ENCODE measurements at places on chromosomes 13 and 19.

- DNase-seq, result no peak
Measured at GRCh38 chr13:97758317-97758716, 195.2 kb upstream of the IPO5 start.

DNA sequence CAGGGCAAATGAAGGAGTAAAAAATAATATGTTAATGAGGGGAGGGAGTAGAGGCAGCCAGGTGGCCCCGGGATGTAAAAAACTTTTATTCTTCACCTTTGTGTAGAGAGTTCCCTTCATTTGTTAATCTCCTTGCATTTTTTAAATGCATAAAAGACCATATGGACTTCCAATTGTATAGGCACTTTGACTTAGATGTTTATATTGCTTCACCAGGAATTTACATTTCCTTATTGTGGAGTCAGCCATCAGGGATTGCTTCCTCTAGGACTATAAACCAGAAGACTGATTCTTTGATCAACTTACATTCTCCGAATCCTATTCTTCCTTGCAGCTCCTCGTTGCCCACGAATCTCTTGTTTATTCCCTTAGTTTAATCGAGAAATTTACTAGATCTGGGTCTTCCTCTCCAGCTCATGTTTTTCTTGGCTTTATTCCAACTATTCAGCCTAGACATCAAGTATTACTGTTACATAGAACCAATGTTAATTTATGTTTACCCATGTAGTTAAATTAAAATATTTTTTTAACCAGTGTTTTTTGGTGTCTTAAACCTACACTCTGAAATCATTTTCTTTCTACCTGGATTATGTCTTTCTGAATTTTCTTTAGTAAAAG is 1187.0 kb upstream of the SLC10A2 start:
- no peak for DNase-seq

DNA sequence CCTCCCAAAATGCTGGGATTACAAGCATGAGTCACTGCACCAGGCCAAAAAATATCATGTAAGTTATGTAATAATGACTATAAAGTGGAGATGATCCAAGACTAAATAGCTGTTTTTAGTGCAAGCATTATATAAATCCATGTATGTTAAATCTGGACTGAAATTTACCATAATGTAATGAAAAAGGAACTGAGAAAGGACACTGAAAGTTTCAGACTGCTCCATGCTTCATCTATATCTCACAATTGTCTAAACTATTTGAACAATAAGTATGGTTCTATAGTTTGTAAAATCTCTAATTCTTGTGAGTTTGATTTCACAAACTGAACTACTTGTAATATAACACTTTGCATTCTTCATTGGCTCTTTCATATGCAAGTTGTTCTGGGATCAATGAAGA is 2299.5 kb downstream of the PCDH9 start:
- DNase-seq, result no peak

- DNase-seq, result no peak
Measured at GRCh38 chr13:41895478-41895877, 65.4 kb downstream of the VWA8 start.

GRCh38 chr19:2607712-2608601 is 94.5 kb downstream of the GNG7 start:
- DNase-seq, result no peak

DNA sequence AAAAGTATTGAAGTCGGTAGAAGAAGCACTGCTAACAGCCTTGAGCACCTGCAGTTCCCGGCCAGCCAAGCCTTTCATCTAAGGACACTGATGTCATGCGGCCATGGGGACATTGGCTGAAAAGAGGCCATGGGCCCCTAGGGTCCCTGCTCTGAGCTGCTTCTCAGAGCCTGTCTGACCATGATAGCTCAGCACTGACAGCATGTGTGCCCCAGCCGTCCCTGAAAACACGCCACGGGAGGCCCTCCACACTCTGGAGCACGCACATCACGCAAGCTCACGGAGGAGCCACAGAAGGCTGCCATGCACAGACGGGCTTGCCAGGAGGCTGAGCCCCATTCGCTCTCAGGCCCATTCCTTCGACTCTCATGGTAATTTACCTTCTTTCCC is 51.8 kb downstream of the MLLT1 start:
- DNase-seq, result no peak

GRCh38 chr13:94254737-94255136 is 224.7 kb downstream of the DCT start:
- no peak for DNase-seq

DNA sequence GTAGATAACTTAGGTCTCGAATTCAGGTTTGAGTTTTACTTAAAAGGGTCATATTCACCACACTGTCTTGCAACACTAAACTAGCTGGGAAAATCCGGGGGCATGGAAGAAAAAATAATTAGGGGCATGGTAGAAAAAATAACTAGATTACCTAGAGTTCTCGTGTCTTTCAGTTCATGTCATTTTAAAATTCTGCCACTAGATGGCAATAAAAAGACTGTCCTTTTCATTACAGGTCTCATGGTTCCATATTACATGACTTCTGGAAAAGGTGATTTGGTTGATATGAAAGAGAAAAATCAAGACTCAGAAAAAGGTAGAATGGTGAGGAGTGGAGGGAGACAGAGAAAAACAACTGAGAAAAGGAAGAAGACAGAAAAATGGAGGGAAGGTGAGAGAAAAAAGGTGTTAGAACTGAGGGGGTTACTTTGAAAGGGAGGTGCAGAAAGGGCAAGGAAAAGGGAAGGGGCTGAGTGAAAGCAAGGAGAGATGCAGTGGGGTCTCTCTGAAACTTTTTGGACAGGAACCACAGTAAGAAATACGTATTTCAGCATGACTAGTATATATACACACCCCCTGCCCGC is 299.0 kb downstream of the KLF12 start:
- peak; percentile 40 for DNase-seq

DNA sequence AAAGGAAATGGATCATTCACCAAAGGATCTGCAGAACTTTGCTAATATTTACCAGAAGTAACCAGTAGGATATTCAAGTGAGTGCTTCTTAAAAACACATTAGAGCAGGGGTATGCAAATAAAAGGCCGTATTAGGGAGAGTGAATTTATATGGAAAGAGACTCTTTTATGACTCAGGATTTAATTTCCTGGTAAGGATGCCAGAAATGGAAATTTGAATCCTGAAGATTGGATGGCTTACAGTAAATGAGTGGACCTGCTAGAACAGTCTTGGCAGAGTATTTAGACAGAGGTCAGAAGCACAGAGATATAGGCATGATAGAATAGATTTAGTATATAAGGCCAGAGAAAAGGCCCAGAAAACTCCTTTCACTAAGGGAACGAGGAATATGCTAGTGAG is 201.6 kb downstream of the SLITRK5 start:
- no peak for DNase-seq

DNA sequence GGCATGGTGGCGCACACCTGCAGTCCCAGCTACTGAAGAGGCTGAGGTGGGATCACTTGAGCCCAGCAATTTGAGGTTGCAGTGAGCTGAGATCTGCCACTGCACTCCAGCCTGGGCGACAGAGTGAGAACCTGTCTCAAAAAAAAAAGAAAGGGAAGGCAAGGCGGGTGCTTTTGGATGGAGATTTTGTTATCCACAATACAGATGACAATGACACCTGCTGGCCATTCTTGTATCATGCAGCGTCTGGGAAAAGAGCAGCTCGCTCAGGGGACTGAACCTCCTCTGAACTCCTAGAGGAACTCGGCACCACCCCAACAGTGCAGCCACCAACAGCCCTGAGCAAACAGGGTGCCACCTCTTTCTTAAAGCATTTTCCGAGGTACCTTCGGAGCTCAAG is 22.8 kb downstream of the HAUS8 start:
- peak; percentile 68 for DNase-seq

- DNase-seq, result no peak
Measured at GRCh38 chr19:44668985-44669764, 2.1 kb upstream of the CEACAM19 start.

- DNase-seq, result no peak
Measured at GRCh38 chr19:31353833-31354232, 4.6 kb upstream of the TSHZ3 start.

DNA sequence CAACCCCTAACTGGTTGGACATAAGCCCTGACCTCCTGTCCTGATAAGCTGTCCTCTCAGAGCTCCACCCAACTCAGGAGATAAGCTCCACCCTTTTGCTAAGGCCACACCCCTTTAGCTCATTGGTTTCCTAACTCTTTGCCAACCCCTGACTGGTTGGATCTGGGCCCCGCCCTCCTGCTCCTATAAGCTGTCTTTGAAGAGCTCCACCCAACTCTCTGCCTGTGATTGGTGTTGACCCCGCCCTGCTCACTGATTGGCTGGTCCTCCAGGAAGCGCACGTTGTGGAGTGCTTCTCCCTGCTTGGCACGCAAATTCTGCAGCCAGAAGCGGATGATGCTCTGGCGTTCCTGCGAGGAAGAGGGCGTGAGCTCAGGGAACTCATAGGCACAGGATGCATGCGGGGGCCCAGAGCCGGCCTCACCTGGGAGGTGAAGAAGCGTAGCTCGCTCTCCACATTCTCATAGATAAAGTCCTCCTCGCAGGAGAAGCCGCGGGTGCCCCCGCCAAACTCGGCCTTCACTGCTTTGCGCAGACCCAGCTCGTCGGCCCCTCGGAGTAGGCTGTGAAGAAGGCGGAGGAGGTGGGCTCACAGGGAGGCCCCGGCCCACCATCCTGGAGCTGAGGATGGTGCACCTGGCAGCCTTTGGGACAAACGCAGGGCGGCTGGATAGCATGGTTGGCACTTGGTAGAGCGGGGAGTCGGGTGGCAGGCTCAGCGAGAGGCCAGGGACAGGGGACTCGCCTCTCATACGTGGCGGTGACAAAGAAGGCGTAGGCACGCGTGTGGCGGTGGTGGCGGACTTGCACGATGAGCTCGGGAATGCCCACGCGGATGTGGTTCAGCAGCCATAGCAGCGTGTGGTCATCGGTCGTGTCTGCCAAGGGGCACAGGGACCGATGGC is 1.7 kb downstream of the ANO8 start:
- peak; percentile 74 for DNase-seq

DNA sequence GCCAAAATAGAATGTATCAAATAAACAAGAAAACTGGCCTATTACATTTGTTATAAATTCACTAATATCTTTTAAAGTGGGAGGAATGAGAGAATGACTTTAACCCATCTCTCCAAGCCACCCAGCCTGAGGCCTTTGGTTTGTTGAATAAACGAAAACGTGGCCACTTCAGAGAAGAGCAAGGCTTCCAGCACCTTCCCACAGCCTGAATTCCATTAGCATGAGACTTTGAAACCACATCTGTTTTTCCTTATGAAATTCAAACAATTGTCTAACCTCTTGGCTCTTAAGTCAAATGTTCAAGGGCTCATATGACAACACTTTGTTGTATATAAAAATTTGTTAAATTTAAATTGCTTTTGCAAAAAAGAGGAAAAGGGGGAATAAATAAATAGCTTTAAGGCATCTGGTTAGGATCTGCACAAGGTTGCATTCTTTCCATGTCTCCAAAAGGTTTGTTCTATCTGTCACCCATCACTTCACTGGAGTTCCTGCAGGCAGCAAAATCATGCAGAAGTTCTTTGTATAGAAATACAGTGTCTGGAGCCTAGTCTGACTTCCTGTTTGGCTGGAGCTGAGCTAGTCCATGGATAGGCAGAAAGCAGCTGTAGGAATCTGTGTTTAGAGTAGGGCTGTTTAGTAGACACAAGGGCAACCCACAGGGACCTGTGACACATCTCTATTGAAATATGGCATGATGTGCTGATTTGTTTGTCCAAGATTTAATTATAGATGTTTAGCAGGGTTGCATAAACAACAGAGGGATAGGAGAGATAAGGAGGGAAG is 502.3 kb downstream of the KCTD12 start:
- DNase-seq, result no peak

DNA sequence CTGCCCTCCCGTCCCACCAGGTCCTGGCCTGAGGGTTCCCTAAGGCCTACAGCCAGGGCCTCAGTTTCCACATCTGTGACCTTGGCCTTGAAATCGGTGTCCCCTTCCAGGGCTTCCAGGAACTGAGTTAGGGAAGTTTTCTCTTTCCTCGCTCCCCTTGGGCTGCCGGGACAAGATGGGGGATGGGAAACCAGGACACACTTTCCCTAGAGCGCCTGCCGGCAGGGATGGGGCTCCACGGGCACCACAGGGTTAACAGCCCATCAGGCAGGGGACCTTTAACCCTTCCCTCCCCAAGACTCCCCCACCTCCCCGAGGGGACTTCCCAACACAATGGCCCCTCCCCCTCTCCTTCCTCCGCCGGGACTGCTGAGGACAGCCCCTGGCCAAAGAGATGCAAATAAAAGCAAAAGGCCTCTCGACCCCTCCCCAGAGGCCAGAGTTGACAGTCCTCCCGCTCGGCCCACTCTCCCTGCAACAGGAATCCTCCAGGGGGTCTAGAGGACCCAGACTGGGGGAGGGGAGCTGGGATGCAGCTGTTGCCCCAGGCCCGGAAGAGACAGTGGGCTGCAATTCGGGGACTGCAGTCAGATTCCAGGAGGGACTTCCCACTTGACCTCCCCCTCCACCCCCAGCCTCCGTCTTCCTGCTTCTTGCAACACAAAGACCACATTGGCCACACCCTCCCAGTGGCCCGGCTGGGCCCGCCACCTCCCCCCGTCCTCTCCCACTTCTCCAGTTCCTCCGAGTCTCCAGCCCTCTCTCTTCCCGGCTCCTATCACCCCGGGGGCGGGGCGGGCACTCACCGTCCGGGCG is 3.4 kb downstream of the BBC3 start:
- DNase-seq, result peak; percentile 100

DNA sequence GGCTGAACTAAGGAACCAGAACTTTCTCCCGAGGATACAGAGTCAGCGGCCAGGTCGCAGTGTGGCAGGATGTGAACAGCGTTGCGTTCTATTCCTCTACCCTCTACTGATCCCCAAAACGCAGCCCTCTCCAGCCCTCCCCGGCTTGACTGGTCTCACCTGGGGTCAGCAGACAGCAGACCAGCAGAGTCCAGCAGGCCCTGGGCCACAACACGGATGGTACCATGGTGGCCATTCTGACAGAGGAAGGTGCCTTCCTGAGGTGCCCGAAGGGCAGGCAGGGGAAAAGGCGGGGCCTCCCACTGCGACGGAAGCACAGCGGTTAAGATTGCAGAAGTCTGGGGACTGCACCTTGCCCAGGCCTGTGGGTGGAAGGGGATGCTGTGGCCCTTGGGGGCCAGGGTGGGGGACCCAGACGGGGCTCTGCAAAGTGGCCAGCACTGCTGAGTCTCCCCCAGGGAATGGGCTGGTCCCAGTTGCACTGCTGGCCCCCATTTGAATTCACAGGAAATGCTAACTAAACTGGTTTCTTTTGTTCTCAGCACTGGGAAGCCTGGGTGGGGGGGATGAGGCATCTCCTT is at the start of gene ICAM3:
Gene ICAM3 (minus strand): TSS at position 245 of the 581 bp plus-strand sequence. CDS start 10 bp downstream, at position 235.
- peak; percentile 100 for DNase-seq

- no peak for DNase-seq
Measured at GRCh38 chr13:30748717-30749116, 13.4 kb downstream of the ALOX5AP start.

DNA sequence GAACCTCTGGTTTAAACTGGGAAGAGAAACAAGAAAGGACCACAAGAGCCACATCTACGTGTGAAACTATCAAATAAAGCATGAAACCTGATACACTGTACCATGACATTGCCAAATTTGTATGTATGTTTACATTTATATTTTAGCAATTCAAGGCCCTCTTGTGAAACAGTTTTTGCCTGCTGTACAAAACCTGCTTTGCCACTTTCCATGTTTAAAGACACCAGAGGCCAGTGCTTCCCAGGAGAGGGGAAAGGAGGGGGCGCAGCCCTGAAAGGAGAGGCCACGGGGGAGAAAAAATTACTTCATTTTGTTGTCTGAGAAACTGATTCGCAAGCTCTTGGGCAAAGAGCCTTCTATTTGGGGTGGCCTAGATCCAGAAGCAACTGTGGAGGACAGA is 124.8 kb downstream of the DCLK1 start:
- no peak for DNase-seq

All from NB4 (cell line).